ENCODE measurements at places on chromosomes 13 and 19.

- DNase-seq = no peak
Measured at GRCh38 chr13:56378566-56378965, 762.2 kb upstream of the PRR20A start.

- DNase-seq = no peak
Measured at GRCh38 chr13:79030513-79030912, 371.6 kb upstream of the OBI1 start.

GRCh38 chr19:53088091-53088490 lies 15.1 kb downstream of the ZNF160 start:
- DNase-seq = no peak

DNA sequence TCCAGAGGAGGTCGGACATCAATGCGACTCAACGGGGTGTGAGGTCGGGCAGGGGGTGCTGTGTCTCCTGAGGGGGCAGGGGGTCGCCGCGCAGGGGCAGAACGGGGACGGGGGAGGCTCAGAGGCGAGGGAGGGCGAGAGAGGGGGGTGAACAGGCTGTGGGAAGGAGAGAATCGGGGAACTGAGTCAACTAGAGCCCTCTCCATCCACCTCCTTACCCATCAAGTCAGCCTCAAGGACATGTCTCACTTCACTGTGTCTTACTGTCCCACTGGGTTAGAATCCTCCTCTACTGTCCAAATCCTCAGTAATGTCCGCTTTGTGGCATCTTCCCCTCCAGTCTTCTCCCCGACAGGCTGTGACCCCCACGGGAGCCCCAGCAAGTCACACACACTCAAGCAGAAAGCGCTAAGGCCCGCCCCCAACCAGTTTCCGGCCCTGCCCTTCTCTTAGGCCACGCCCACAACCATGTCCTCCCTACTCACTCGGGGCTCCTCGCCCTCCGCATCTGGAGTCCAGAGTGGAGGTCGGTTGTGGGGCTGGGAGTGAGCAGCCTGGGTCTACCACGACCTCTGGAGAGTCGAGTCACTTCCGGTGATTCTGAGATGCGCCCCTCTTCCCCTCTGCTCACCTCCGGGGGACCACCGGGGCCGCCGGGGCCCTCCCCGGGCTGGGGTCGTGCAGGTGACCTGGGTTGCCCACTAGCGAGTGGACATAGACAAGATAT lies 9.3 kb downstream of the PLEKHA4 start:
- DNase-seq = no peak

- DNase-seq = no peak
Measured at GRCh38 chr13:111844222-111844671, 222.7 kb upstream of the SOX1 start.

All from NCI-H774 (cell line).